Lower lobe of right lung (tissue), 2 donors: ENCODE measurements at places on chromosomes 4 and X. TPM values are rescaled to one million over a fixed set of nuclear protein-coding genes. Genes with fewer than 3 reads are reported as not detected.

- DNase-seq = no peak
These were observed 95.9 kb upstream of the PTPN13 start for GRCh38 chr4:86497980-86498862.

GRCh38 chr4:182823576-182823975 is 93.6 kb downstream of the DCTD start:
- no peak for DNase-seq

GRCh38 chrX:21962361-21962760 is 21.9 kb downstream of the SMS start:
- no peak for DNase-seq

DNA sequence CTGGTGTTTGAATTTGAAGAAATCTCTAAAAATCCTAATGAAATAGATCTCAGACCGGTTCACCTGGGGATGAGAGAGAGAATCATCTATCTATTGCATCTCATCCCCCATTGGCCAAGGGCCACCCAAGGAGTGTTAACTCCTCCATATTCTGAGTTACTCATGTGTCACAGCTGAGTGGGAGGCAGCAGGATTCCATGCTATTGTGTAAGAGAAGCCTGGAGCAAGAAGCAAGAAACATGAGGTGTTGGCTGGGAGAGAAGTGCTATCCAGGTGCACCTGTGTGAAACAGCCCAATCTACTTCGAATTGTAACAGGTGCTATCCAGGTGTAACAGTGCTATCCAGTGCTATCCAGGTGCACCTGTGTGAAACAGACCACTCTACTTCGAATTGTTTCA is 150.3 kb upstream of the MAOA start:
- DNase-seq = no peak

DNA sequence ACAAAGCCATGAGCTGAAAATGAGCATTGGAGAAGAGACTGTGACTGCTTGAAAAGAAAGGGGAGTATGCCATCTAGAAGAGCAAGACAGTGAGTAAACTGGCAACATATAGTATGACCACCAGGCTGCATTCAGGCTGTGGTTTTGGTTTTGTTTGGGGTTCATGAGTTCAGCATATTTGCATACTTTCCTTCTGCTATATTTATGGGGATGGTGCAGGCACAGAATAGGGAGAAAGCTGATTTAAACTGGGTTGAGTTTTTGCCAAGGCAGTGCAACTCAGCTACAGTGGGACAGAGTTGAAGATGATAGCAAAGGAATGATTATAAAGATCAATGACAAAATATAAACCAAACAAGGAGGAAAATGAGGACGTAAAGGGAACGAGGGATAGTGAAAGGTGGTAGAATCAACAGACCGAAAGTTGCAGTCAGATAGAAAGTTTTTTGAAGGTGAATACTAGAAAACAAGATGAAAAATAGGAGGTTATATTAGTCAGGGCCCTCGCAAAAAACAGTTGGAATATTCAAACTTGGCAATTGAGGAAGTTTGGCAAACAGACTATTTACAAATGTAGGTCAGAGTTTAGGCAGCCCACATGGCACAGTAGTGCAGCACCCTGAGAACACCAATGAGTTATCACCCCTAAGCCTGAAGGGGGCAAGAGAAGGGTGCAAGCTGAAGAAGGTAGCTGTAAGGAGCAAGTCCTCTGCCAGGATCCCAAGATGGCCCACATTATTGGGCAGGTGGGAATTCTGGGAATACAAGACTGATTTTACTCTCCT is 114.8 kb upstream of the MAP9 start:
- DNase-seq = no peak

DNA sequence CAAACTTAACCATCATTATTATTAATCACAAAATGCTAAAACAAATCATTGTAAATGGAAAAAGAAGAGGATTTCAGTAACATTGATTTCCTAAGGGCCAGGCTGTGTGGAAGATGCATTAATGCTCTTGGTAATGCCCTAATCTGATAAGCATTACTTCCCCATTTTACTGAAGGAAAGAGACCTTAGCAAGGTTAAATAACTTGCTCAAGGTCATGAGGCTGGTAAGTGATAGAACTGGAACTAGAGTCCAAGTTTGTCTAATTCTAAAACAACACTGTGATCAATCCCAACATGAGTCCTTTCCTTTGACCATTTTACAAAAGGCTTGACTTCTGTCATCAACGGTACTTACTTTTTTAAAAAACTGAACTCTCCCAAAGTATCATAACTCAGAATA is 32.6 kb downstream of the ADAMTS3 start:
- no peak for DNase-seq

GRCh38 chr4:135277980-135278315 is 1076.4 kb upstream of the PABPC4L start:
- DNase-seq = no peak

DNA sequence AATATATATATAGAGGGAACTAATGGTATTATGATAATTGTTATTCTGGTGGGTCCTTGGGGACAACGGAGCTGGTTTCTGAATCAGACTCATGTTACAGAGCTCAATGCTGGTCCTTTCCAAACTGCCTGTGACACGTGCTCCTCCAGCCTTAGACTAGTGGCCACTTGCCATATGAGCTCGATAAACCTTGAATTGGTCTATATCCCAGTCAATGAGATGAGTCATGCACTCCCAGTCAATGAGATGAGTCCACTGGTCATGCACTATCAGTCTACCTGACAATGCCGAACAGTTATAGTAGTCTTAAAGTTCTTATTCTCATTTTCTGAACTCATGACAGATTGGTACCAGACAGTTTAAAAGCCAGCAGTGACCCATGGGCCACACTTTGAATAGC is 325.2 kb downstream of the LDB2 start:
- no peak for DNase-seq

GRCh38 chrX:155819966-155820491 is 61.1 kb upstream of the VAMP7 start:
- DNase-seq = peak; percentile 52

The BEND2 gene
- 0.24 TPM for total RNA-seq

The TACR3 gene
- 0.24 TPM for total RNA-seq
